Activated CD8-positive, alpha-beta T cell treated with anti-CD3 and anti-CD28 coated beads, Interleukin-2, amount 10 ng/mL, durations not matched to agents 7 days and 5 days (primary cell): ENCODE measurements at places on chromosomes 13 and 19. TPM values are rescaled to one million over a fixed set of nuclear protein-coding genes. Genes with fewer than 3 reads are reported as not detected.

Gene RDH8
- total RNA-seq = not detected

Gene MCEMP1
- not detected for total RNA-seq

DNA sequence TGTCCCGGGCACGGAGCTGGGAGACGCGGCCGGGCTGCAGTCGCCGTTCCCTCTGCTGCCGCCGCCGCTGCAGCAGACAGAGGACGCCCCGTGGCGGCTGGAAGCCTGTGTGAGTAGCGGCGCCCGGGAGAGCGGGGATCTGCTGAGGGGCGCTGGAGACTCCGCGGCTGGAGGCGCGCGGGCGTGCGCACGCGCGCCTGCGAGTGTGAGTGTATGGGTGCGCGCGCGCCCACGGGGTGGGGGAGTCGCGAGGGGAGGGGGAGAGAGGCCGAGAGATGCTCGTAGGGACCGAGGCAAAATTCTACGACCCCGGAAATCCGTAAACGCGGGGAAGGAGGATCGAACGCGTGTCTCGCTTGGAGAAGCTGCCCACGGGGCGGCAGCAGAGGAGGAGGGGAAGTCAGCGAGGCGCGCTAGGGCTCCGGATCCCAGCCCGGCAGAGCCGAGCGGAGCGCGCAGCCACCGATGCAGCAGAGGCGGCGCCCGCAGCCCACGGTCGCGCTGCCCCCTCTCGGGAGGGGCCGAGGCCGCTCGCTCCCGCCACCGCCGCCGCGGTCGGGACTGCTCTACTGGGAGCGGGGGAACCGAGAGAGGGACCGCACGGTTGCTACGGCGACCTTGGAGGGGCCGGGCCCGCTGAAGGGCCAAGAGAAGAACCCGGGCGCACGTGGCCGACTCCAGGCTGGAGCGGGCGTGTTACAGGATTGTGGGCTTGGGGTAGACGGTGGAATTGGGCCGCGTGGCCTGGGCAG is at the start of gene ENOX1:
ENOX1 (minus strand) TSS at position 207 of the 752 bp plus-strand sequence.
- no peaks in the 10 kb centered on the region for H3K36me3 ChIP-seq
- peak; percentile 27 for DNase-seq
- peak within 1 kb of the TSS; percentile 69 for H3K4me3 ChIP-seq
- H3K4me1 ChIP-seq = peaks cover 7% of the 10 kb centered on the region

GRCh38 chr19:30070968-30071632 is 129.1 kb downstream of the URI1 start:
- no peaks in the 10 kb centered on the region for H3K36me3 ChIP-seq
- no peak overlapping the region for H3K4me3 ChIP-seq
- DNase-seq = no peak
- H3K27me3 ChIP-seq = no peaks in the 10 kb centered on the region

DNA sequence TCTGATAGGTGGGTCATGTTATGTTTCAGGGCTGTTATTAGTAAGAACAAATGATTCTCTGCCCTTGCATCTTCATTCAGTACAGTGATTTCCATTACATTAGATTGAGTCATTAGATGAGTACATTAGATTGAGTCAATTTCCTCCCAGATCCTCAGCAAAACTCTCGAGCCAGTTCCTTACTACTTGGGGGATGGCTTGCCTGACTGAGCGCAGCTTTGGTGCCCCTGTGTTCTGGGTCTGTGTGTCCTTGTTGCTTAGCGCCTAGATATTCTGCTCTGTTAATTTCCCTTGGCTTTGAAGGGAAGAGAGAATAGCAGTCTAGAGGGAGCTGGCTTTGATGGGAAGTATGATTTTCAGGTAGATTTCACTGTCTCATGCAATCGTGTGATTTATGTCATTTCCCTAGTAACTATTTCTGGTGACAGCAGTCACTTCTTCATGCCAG is 19.1 kb upstream of the SCEL start:
- peaks cover 6% of the 10 kb centered on the region for H3K27me3 ChIP-seq
- H3K4me1 ChIP-seq = no peaks in the 10 kb centered on the region
- DNase-seq = no peak
- H3K4me3 ChIP-seq = no peak overlapping the region
- no peak overlapping the region for H3K27ac ChIP-seq
- H3K36me3 ChIP-seq = no peaks in the 10 kb centered on the region

DNA sequence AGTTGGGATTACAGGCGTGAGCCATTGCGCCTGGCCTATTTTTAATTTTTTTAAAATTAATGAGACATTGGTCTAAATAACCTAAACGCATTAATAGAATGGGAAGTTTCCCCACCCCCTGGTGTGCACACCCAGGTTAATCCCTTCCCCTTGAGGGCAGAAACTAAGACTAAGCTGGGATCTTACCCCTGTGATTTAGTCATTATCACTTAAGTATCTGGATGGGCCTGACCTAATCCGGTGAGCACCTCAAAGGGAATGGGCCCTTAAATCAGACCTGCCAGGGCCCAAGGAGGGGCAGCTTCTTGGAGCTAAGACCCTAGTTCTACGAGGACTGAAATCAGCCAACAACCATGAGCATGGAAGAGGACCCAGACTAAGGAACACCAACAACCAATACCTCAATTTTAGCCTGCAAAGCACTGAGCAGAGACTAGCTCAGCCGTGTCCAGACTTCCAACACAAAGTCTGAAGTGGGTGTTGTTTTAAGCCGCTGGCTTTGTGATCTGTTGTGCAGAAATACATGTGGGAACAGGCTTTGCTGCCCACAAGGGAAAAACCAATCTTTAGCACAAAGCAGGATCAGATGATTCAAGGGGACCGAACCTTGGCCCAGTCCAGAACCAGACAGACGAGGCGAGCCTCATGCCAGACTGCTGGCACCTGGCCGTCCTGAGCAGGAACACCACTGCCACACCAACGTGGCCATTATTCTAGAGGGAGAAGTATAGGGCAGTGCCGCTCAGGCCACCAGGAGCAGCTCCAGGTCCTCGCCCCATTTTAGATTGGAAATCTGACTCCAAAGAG is 7.1 kb downstream of the UBE2S start:
- H3K4me1 ChIP-seq = peaks cover 42% of the 10 kb centered on the region
- H3K4me3 ChIP-seq = no peak overlapping the region
- no peaks in the 10 kb centered on the region for H3K27me3 ChIP-seq
- H3K36me3 ChIP-seq = peaks cover 54% of the 10 kb centered on the region
- DNase-seq = no peak

- peaks cover 36% of the 10 kb centered on the region for H3K4me1 ChIP-seq
- peak overlapping the region; percentile 99 for H3K27ac ChIP-seq
- no peak for DNase-seq
- peak overlapping the region; percentile 87 for H3K4me3 ChIP-seq
- H3K36me3 ChIP-seq = peaks cover 29% of the 10 kb centered on the region
Observed at GRCh38 chr19:19192910-19193423, 909 bp downstream of the RFXANK start.
